ENCODE measurements at places on chromosomes 11 and 22.

DNA sequence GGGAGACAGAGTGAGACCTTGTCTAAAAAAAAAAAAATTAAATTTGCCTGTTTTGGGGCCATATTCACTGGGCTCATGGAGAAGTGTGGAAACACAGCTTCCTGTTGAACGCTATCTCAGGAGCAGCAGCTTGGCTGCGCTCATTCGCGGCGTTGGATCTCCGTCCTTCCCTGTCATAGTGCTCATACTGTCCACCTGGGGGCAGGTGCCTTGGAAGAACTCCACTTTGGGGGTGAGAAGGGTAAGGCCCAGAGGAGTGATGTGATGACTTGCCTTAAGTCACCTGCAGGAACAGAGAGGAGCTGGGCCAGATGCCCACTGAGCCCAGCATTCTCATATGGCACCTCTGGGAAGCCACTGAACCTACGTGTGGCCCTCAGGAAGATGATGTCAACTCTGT is 82.8 kb downstream of the CABIN1 start:
- no peak for DNase-seq

DNA sequence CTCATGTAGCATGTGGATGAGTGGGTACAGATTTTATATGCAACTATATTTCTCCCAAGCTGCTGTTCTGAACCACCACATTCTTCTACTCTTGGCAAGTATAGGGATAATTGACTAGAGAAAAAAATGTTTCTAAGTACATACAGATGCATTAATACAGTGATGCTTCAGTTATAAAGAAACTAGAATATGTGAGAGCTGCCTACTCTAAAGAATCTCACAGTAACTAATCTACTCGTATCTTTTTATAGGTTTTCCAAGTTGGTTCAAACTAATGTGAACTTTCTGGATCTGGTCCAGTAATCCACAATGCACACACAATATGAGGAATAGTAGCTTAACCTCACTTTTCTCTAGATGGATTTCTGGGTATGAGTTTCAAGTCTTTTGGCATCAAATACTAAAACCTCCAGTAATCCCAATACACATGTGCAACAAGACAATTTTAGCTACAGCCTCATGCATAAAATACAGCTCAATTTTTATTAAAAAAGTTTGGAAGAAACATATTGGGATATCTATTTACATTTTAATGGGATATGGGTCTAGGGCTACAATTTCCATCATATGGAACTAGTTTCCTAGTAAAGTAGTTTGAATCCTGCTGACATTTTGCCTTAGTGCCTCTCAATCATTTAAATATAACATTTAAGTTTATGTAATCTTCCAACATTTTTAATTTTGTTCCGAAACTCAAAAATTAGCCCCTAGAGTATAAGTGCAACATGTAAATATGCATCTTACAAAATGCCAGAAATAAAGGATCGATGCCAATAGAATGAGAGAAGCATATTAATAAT is 2209.7 kb downstream of the LRRC4C start:
- no peak for DNase-seq

DNA sequence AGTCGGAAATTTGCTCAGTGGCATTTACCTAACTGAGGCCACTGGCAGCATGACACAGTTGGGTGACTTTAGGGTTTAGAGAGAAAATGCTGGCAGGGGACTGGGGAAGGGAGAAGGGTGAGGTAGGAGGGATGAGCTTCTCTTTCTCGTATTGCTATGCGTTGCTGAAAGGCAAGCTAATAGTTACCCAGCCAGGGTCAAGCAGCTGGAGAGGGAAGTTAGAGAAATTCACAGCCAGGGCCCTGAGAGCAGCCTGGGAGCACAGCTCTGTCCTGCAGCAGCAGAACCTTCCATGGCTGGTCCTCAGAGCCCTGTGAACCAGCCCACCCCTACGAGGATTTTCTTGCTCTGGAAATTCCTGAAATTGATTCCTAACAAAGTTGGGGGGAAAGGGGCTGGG is 679.6 kb downstream of the NTM start:
- DNase-seq, result no peak

GRCh38 chr11:69257838-69258658 is 35.9 kb upstream of the MYEOV start:
- no peak for DNase-seq

- no peak for DNase-seq
Observed at GRCh38 chr11:105870516-105871113, 151.4 kb downstream of the MSANTD4 start.

DNA sequence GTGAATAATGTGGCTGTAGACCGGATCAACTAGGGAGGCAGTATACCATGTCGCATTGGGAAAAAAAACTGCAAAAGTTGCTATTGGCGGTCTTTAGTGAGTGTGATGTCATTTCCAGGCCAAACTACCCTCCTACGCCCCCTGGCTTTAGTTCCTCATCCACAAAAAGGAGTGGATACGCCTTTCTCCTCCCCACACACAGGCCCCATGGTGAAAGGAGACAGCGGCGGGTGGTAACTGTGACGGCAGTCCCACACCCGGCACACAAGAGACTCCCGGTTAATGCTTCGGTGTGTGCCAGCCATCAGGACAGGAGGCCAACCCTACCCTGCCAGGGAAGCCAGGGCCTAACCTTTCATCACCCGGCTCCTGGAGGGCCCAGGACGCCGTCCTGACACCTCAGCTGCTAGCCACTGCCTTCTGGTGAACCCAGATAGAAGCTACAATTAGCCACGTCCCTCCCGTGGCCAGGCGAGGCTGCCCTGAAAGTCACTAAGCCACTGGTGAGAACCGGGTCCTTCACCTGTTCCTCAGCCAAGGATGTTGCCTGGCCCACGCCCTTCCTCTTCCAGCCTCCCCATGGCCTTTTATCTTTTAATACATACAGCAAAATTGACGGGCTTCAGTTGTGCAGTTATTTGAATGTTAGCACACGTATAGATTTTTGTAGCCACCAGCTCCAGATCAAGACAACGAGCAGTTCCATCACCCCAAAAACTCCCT is 10.8 kb downstream of the TP53I11 start:
- no peak for DNase-seq

GRCh38 chr11:68552542-68552941 is 92.0 kb downstream of the PPP6R3 start:
- no peak for DNase-seq

- no peak for DNase-seq
Observed at GRCh38 chr11:18492888-18493287, 33.9 kb downstream of the TSG101 start.

DNA sequence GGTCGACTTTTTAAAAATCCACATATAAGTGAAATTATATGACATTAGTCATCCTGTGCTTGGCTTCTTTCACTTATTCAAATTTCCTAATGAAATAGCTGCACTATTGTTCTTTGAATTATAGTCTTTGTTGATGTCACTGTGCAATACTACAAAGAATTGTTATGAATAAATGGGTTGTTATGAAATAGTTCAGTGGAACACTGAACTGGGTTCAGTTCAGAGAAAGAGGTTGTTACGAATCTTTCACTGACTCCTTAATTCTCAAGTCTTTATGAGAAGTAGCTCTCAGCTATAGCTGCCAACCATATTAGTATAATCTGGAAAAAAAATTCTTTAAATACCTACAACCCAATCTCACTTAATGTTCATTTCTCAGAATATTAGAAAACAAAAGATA is 42.3 kb downstream of the CASP12 start:
- no peak for DNase-seq

GRCh38 chr11:65431451-65432099 is 9.0 kb downstream of the NEAT1 start:
- DNase-seq, result no peak

DNA sequence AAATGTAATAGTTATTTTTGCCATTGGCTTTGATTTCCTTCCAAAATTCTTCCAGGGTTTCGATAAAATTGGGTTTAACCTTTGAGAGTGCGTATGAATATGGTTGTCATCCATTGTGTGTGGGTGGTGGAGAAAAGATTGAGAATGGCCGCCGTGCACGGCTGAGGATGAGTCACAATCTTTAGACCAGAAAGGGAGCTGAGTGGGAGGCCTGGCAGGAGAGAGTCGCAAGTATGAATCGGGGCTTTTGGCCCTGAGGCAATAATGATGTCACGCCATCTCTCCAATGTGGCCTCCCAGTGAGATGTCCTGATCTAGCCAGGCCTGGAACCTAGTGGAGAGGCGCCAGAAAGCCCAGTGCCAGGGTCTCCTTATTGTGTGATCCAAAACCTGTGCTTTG is 33.1 kb upstream of the SMPD1 start:
- peak; percentile 74 for DNase-seq

GRCh38 chr11:44949160-44950030 is 1.3 kb downstream of the TP53I11 start:
- DNase-seq, result no peak

DNA sequence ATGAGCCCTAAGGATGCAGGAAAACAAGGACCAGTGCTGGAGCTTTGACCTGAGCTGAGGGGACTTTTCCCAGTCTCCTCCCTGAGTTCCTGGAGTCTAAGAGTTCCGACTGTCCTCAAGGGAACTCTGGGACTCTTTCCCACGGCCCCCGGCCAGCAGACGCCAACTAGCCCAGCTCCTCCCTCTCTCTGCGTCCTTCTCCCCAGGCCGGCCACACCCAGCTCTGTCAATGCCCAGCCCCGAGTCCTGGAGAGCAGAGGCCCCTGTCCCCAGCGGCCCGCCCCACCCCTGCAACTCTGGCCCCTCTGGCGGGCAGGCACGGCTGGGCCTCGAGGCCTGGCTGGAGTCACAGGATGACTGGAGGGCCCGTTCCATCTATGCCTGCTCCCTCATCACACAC is 29.8 kb downstream of the NECTIN1 start:
- no peak for DNase-seq

DNA sequence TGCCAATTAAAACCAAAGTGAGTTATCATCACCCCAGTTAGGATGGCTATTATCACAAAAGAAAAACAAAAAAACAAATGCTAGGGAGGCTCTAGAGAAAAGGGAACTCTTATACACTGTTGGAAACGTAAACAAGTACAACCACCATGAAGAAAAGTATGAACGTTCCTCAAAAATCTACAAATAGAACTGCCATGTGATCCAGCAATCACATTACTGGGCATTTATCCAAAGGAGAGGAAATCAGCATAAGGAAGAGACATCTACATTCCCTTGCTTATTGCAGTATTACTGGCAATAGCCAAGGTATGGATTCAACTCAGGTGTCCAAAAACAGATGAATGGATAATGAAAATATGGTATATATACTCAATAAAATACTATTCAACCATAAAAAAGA is 1145.1 kb downstream of the LRRC4C start:
- DNase-seq, result no peak

GRCh38 chr11:33860926-33861325 is 30.9 kb downstream of the LMO2 start:
- DNase-seq, result no peak

GRCh38 chr22:40210818-40211217 is 33.1 kb downstream of the TNRC6B start:
- no peak for DNase-seq

GRCh38 chr11:107969219-107969618 is 39.5 kb upstream of the CUL5 start:
- DNase-seq, result no peak

- DNase-seq, result no peak
Observed at GRCh38 chr11:32317643-32318042, 117.7 kb downstream of the WT1 start.

DNA sequence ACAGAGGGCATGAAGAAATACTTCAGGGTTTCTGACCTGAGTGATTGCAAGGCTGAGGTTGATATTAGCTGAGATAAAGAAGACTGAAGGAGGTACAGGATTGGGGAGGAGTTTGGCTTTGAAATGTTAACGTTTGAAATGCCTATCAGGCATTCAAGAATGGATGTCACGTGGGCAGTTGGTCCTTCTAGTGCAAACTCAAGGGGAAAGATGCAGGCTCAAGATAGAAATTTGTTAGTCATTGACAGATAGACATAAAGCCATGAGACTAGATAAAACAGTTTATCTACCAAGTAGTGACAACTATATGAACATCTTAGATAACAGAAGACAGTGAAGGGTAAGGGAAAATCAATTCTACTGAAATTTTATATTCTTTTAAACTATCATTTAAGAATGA is 23.1 kb downstream of the TTC17 start:
- no peak for DNase-seq

GRCh38 chr11:121067962-121068647 is 32.9 kb upstream of the TECTA start:
- DNase-seq, result no peak

- DNase-seq, result no peak
Observed at GRCh38 chr11:46984987-46985386, 48.4 kb downstream of the CSTPP1 start.

DNA sequence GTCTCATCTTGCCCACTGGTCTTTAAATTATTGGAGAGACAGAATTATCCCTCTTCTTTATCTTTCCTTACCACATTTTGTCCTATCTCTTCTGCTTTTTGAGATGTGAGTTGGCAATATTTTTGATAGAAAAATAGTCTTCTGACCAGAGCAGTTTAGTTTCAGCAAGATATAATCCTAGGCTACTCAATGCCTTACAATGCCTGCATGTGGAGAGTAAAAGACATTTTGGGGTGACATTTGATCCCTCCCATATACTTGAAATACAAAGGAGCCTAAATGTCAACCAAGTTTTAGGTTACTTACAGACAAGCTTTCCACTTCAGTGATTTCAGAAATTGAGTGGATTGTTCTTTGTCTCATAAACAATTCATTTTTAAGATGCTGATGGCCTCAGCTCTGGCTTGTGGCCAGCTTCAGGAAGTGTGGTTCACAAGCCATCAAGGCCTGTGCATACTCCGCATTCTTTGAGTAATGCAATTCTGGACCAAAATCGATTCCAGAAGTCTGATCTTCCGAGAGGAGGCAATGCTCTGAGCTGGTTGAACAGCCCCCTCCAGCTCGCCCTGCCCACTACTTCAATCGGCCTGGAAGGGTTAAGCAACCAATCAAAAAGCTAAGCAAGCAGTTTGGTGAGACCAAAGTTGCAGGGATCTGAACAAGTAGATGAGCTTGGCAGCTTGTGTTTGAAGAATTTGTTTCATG is 274.4 kb downstream of the BLID start:
- peak; percentile 87 for DNase-seq

GRCh38 chr22:25903294-25903693 is 161.3 kb downstream of the MYO18B start:
- DNase-seq, result no peak

GRCh38 chr11:120577624-120578363 is 66.2 kb downstream of the GRIK4 start:
- no peak for DNase-seq

- DNase-seq, result no peak
Observed at GRCh38 chr11:33089776-33090175, 50.4 kb downstream of the TCP11L1 start.

- no peak for DNase-seq
Observed at GRCh38 chr22:50315289-50316113, 8.1 kb upstream of the PLXNB2 start.

GRCh38 chr11:61019832-61020405 is 48.4 kb downstream of the CD6 start:
- DNase-seq, result no peak

DNA sequence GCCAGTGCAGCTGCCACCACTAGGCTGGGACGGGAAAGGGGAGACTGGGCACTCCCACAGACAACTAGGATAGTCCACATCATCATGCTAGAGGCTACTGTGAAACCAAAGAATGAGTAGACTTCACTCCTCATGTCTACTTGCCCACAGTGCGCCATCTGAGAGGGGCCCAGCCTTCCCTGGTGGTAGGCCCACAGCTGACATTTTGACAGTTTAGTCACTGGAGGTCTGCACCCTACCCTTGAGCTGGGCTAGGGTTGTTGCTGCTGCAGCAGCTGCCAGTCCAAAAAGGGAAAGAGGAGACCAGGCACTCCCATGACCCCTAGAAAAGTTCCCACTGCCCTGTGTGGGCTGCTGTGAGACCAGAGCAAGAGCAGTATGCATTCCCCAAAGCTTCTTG is 141.2 kb downstream of the DLG2 start:
- DNase-seq, result no peak

GRCh38 chr22:45597460-45598192 is 74.0 kb upstream of the ATXN10 start:
- DNase-seq, result no peak

- no peak for DNase-seq
Observed at GRCh38 chr11:93744669-93745004, 3.2 kb downstream of the C11orf54 start.
